ENCODE measurements at places on chromosomes 12 and 14.

DNA sequence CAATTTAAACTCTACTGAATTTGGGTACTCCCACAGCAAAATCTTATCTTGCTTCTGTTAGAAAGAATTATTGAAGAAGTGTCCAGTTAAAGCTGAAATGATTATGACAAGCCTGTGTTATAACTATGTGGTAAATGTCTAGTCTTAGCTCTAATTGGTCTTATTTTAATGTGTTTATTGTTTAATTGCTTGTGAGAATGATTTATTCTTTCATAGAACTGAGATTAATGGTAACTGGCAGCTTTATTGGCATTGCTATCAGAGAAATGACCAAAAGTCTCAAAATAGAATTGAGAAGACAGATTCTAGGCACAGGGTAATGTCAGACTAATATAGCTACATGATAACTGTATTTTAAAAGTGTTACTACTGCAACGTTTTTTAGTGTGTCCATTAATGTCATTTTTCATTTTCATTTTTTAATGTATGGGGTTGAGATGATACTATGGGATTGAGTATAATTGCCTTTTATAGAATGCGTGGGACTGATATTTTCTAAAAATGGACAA, 458.7 kb downstream of the AEBP2 start:
- no peak for DNase-seq

GRCh38 chr12:117646520-117646919, 285.1 kb upstream of the NOS1 start:
- no peak for DNase-seq

GRCh38 chr12:109469517-109469916, 7.6 kb downstream of the KCTD10 start:
- DNase-seq: no peak

GRCh38 chr12:98513379-98514322, 1.7 kb upstream of the TMPO start:
- no peak for DNase-seq

DNA sequence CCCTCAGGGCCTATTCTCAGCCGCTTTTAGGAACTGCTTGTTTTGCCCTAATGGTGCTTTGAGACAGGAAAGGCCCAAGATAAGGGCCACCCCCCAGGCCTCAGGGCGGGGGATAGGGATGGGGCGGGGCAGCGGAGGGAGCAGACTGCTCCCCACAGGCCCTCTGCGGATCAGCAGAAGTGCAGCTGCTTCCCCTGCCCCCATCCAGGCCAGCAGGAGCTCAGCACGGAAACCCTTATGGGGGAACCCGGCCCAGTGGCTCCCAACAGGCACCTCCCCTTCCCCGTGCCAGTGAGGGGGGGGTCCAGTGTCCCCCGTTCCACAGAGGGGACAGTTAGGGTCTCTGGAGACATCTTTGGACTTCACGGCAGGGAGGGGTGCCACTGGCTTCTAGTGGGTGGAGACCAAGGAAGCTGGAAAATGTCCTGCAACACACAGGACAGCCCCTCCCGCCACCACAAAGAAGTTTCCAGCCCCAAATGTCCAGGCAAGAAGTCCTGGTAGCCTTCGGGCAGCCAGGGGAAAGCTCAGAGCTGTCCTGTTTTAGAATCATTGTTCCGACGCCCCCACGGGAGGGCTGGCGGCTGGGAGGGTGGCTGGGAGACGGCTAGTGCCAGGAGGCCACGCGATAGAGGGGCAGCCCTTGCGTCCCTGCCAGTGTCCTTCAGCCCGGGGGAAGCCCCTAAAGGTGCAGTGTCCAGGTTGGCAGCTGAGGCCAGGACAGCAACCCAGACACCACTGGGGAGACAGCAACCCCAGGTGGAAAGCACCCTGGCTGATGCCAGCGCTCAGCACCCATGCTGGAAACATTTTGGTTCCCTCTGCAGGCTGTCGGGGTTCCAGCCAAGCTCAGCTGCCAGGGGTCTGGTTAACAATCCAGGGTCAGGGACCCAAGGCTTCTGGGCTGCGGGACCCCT, 10.4 kb upstream of the GPR132 start:
- no peak for DNase-seq

DNA sequence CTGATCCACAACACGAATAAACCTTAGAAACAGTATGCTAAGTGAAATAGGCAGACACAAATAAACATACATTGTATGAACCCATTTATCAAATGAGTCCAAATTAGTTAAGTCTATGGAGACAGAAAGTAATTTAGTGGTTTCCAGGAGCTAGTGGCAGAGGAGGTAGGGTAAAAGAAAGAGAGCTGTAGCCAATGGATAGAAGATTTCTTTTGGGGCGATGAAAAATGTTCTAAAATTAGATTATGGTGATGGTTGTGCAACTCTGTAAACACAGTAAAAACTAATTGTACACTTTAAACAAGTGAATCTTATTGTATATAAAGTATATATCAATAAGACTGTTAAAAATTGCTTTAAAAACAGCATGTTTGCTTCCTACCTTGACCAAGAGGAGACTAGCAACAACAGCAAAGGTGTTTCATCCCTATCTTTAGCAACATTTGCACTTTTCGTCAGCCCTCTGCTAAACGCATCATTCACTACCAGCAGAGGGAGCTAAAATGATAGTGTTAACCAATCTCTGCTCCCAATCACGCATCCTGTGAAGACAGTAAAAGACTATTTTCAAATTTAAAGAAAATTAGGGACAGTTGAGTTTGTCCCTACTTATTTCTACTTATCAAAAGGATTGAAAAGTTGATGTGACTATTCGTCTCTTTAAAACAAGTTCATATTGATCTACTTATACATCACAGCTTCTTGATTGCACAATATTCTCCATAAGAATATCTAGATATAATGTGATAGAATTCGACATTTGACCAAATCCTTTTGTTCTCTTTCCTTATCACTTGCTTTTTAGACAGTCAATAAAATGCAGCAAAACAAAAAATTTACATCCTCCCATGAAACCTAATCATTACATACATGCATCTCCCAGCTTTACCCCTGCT, 24.0 kb upstream of the LGR5 start:
- peak; percentile 48 for DNase-seq

- no peak for DNase-seq
Measured at GRCh38 chr14:26282578-26282977, 315.3 kb downstream of the NOVA1 start.

DNA sequence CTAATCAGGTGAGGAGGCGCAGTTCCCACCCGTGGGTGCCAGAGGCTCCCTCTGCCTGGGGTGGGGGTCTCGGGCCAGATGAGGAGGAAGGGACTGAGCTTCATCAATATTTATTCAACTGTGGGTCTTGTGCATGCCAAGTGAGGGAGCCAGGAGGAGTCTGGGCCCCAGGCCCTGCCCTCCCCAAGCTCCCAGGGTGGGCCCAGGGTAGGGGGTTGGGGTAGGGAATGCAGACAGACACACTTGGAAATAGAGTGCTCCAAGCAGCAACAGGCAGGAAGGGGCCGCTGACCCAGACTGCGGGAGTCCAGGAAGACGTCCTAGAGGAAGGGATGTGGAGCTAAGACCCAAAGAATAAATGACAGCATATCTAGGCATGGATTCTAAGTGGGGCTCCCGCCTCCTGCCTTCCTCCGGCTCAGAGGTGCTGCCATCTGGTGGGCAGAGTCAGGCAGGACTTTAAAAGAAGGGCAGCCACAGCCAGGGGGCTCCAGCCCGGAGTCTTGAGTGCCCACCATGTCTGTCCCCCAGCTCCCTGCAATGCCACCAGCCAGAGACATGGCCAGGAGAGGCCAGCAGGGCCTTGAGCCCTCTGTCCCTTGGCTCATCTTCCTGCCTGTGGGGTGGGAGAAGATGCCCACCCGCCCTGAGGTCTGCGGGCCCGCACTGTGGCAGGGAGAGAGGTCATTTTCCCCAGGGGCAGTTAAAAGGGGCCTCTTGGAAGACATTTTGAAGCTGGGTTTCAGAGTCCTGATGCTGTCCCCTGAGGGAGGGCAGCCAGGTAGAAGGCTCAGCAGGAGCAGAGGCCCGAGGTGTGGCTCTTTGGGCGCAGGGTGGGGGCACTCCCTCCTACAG, 70.1 kb downstream of the PHETA1 start:
- peak; percentile 34 for DNase-seq

DNA sequence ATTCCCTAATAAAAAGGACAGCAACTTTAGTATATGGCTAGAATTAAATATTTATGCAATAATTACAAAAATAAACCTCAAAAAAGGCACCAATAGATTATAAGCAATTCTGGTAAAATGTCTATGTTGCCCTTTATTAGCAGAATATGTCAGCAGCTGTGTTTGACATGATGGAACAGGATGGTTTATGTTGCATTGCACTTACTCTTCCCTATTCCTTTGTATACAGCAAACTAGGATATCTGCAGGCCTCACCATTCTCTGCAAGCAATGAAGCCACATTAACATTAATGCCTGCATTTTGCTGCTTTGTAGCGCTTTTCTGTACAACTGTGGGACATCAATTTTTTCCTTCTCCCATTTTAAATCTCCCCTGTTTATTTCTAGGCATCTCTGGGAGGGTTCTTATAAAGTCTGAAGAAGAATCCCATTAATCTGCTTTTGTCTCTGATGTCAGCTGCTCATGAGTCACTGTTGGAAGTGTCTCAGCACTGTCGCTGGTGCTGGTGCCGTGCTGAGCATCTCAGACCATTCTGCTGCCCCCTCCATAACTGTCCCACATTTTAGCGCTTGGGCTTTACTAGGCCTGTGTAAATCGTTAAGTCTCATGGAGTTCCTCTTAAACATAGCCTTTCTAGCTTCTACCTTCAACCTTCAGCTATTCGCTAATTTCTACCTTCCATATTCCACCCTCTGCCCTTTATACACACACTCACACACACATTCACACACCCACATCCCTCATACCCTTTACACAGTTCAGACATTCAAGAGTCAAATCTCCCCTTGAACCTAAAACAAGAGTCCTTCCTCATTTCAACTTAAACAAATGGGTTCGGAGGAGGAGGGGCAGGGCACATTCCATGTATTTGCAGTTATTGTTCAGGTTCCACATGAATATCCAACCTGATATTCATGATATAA, 64.4 kb upstream of the TRHDE start:
- no peak for DNase-seq
